ENCODE measurements at places on chromosomes 7 and 10.

DNA sequence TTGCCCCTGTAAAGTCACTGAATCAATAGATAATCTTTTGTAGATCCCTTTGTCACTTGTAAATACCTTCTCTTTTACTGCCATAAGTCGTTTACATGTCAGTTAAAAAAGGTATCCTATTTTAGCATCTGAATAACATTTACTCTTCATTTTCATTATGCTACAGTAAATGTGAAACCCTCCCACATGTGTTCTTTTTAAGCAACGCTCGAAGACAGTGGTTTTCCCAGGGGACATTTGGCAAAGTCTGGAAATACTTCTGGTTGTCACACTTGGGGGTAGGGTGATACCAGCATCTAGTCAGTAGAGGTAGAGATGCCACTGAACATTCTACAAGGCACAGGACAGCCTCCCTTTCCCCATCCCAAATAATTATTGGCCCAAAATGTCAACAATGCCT is 23.7 kb downstream of the ATAD1 start:
- H3K27me3 ChIP-seq, result no peaks in the 10 kb centered on the region
- no peak overlapping the region for H3K27ac ChIP-seq
- no peak for DNase-seq
- no peak overlapping the region for H3K4me3 ChIP-seq

GRCh38 chr7:31104361-31105255 is 52.5 kb downstream of the ADCYAP1R1 start:
- H3K27me3 ChIP-seq, result peaks cover 2% of the 10 kb centered on the region
- H3K36me3 ChIP-seq, result no peaks in the 10 kb centered on the region
- H3K4me3 ChIP-seq, result no peak overlapping the region
- H3K4me1 ChIP-seq, result peaks cover 34% of the 10 kb centered on the region

DNA sequence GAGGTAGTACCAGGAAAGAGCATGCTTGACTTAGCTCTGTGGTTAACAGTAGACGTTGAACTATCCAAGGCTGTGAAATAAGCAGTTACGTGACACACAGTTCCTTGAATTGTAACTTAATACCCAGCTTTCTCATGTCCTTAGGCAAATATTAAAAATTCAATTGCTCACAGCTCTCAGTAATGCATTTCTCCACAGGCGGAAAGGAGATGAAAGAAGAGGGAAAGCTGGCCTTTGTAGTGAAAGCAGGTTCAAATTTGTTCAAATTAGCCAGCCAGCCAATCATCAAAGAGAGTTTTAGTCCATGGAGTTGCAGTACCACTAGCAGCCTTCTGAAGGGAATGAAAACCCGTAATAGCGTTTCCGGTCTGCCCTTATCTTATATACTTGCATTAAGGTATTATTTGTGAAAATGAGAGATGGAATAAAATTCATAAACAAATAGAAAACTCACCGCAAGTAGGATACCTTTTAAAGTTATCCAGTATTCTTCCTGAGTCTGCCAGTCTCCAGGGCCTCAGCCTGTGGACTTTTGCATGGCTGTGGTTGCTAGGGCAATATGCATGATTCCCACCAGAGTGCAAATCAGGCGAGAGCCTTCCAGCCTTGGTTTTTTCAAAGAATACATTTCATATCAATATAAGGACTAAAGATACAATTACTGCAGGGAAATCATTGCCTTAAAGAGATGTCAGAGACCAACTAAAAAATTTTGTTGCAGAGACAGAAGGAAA is 795.5 kb downstream of the TNS3 start:
- no peaks in the 10 kb centered on the region for H3K27me3 ChIP-seq
- DNase-seq, result no peak
- no peaks in the 10 kb centered on the region for H3K36me3 ChIP-seq
- H3K4me1 ChIP-seq, result no peaks in the 10 kb centered on the region
- H3K27ac ChIP-seq, result no peak overlapping the region

- no peak overlapping the region for H3K27ac ChIP-seq
- peaks cover 6% of the 10 kb centered on the region for H3K4me1 ChIP-seq
- H3K27me3 ChIP-seq, result peaks cover 39% of the 10 kb centered on the region
- peaks cover 12% of the 10 kb centered on the region for H3K36me3 ChIP-seq
Observed at GRCh38 chr10:133274751-133275683, 1.7 kb downstream of the ADAM8 start.

- DNase-seq, result peak; percentile 87
- peaks cover 13% of the 10 kb centered on the region for H3K4me1 ChIP-seq
- H3K36me3 ChIP-seq, result no peaks in the 10 kb centered on the region
- H3K27me3 ChIP-seq, result peaks cover 29% of the 10 kb centered on the region
Observed at GRCh38 chr10:120961795-120962755, 110.9 kb downstream of the WDR11 start.

GRCh38 chr7:108222236-108222892 is 92.2 kb upstream of the LAMB4 start:
- DNase-seq, result no peak

- H3K4me1 ChIP-seq, result no peaks in the 10 kb centered on the region
- H3K27me3 ChIP-seq, result no peaks in the 10 kb centered on the region
- peak; percentile 68 for DNase-seq
- no peaks in the 10 kb centered on the region for H3K36me3 ChIP-seq
- H3K27ac ChIP-seq, result no peak overlapping the region
- H3K4me3 ChIP-seq, result no peak overlapping the region
Observed at GRCh38 chr10:56927701-56928100, 566.6 kb upstream of the ZWINT start.

DNA sequence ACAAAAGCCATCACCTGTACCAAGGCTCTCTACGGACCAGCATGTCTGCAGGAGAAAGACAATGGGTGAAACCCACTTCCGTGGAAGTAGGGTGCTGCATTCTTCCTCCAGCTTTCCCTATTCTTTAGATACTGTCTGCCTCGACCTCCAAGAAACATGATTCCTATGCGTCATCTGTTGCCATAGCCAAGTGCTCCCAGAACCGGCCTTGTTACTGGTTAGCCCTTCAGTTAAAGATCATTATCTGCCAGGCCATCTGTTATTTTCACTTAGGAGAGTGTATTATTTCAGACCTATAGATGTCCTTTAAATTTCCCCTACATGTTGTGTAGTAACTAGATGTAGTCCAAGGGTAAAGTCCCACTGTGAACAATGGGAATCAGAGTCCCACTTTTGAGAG is 89.0 kb upstream of the KIAA1217 start:
- H3K4me3 ChIP-seq, result no peak overlapping the region
- H3K27ac ChIP-seq, result peak overlapping the region; percentile 62
- DNase-seq, result no peak
- H3K36me3 ChIP-seq, result no peaks in the 10 kb centered on the region
- no peaks in the 10 kb centered on the region for H3K27me3 ChIP-seq

- H3K36me3 ChIP-seq, result no peaks in the 10 kb centered on the region
- H3K4me1 ChIP-seq, result peaks cover 18% of the 10 kb centered on the region
- H3K4me3 ChIP-seq, result no peak overlapping the region
- peak; percentile 76 for DNase-seq
- H3K27me3 ChIP-seq, result no peaks in the 10 kb centered on the region
Observed at GRCh38 chr10:32139223-32140073, 83.2 kb upstream of the KIF5B start.

DNA sequence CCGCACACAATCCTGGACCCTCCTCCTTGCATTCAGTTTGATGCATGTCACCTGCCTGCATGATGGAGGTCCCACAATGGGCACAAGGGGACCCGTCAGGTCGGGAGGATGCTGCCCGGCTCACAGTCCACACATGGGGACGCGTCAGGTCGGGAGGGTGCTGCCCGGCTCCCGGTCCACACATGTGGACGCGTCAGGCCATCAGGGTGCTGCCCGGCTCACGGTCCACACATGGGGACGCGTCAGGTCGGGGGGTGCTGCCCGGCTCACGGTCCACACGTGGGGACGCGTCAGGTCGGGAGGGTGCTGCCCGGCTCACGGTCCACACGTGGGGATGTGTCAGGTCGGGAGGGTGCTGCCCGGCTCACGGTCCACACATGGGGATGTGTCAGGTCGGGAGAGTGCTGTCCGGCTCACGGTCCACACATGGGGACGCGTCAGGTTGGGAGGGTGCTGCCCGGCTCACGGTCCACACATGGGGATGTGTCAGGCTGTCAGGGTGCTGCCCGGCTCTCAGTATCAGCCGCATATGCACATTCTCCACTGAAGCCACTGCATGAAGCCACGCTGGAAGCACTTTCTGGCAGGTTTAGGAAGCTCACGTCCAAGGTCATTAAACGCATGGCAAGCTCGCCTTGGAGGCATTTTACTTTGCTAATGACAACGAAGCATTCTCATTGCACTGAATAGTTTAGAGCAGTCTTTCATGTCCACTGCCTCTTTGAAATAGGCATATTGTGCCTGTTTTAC is 50.3 kb downstream of the DIP2C start:
- no peak overlapping the region for H3K27ac ChIP-seq
- peaks cover 14% of the 10 kb centered on the region for H3K4me1 ChIP-seq
- no peaks in the 10 kb centered on the region for H3K27me3 ChIP-seq
- H3K36me3 ChIP-seq, result peaks cover 2% of the 10 kb centered on the region
- DNase-seq, result no peak

DNA sequence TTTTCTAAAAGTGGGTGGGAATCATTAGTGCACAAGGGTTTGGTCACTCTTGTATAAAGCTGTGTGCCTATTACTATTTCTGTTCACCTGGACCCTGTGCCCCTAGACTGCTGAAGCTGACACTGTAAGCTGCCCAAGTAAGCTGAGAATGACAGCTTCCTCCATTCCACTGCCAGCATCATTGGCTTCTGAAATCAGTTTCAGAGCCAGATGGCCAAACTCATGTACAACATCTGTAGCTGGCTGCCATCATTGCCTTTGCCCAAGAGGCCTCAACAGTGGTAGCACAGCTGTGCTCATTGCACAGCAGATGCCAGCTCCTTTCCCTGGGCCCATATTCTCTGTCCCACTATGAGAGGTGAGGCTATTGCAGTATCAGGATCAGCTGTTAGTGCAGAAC is 165.7 kb downstream of the CPEB3 start:
- no peaks in the 10 kb centered on the region for H3K36me3 ChIP-seq
- no peaks in the 10 kb centered on the region for H3K27me3 ChIP-seq
- DNase-seq, result peak; percentile 61
- H3K27ac ChIP-seq, result peak overlapping the region; percentile 80
- no peak overlapping the region for H3K4me3 ChIP-seq

DNA sequence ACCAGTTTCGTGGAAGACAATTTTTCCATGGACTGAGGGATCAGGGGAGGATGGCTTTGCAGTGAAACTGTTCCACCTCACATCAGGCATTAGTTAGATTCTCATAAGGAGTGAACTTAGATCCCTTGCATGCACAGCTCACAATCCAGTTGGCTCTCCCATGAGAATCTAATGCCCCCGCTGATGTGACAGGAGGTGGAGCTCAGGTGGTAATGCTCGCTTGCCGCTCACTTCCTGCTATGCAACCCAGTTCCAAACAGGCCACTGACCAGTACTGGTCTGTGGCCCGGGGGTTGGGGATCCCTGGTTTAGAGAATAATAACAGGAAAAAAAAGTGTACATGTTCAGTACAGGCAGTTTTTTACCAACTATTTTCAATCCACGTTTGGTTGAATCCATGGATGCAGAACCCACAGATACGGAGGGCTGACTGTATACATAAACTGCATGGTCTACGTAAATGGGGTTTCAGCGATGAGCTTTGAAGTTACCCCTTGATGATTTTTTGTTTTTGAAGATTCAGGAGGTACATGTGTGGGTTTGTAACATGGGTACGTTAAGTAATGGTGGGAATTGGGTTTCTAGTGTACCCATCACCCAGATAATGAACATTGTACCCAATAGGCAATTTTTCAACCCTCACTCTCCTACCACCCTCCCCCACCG is 24.5 kb downstream of the OGDH start:
- H3K36me3 ChIP-seq, result peaks cover 23% of the 10 kb centered on the region
- H3K4me1 ChIP-seq, result peaks cover 46% of the 10 kb centered on the region
- H3K27ac ChIP-seq, result no peak overlapping the region
- no peak for DNase-seq
- no peak overlapping the region for H3K4me3 ChIP-seq
- no peaks in the 10 kb centered on the region for H3K27me3 ChIP-seq

GRCh38 chr7:149300620-149301285 is 38.8 kb downstream of the ZNF783 start:
- H3K4me1 ChIP-seq, result no peaks in the 10 kb centered on the region
- no peaks in the 10 kb centered on the region for H3K27me3 ChIP-seq
- no peak overlapping the region for H3K4me3 ChIP-seq
- DNase-seq, result no peak

- no peak overlapping the region for H3K27ac ChIP-seq
- H3K4me1 ChIP-seq, result no peaks in the 10 kb centered on the region
- H3K36me3 ChIP-seq, result no peaks in the 10 kb centered on the region
Observed at GRCh38 chr10:111999205-111999914, 184.2 kb downstream of the GPAM start.

DNA sequence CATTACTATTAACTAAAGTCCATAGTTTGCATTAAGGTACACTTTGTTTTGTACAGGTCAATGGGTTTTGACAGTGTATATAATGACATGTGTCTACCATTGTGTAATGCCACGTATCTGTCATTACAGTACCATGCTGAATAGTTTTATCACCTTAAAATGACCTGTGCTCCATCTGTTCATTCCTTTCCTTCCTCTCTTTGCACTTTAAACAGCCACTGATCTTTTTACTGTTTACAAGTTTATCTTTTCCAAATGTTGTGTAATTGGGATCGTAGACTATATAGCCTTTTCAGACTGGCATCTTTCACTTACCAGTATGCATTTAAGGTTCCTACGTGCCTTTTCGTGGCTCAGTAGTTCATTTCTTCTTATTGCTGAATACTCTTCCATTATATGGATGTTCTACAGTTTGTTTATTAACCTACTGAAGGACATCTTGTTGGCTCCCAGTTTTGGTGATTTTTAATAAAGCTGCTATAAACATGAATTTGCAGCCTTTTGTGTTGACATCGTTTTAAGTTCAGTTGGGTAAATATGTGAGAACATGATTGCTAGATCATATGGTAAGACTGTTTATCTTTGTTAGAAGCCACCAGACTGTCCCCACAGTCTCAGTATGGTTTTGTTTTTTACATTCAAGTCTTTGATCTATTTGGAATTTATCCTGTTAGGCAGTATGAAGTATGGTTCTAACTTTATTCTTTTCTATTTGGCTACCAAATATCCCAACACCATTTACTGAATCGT is 24.7 kb downstream of the STAM start:
- H3K4me3 ChIP-seq, result no peak overlapping the region
- H3K36me3 ChIP-seq, result no peaks in the 10 kb centered on the region
- H3K27me3 ChIP-seq, result no peaks in the 10 kb centered on the region
- H3K27ac ChIP-seq, result no peak overlapping the region

DNA sequence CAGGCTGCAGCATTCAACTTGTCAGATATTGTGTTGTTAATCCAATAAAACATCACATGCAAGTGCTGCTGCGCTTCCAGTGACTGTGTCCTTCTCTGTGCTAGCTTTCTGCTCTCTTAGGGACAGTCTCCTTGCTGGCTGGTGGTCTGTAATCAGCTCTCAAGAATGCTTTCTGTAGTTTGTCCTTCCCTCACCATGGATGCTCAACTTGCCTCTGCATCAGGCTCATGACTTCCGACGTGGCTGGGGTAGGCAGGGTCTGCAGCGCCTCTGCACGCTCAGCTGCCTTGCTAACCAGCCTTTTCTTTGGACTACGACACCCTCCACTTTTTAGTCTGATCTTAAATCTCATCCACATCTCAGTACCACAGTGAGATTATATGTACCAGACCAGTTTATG is 58.3 kb downstream of the MMRN2 start:
- no peak overlapping the region for H3K4me3 ChIP-seq
- DNase-seq, result no peak
- peak overlapping the region; percentile 10 for H3K27ac ChIP-seq
- H3K36me3 ChIP-seq, result peaks cover 7% of the 10 kb centered on the region

- H3K4me3 ChIP-seq, result no peak overlapping the region
- no peaks in the 10 kb centered on the region for H3K27me3 ChIP-seq
- H3K36me3 ChIP-seq, result no peaks in the 10 kb centered on the region
Observed at GRCh38 chr7:93836116-93836515, 54.4 kb downstream of the TFPI2 start.

Data from muscle of leg (tissue), 16 donors.